ENCODE measurements at places on chromosomes 4 and X. TPM values are rescaled to one million over a fixed set of nuclear protein-coding genes. Genes with fewer than 3 reads are reported as not detected.

Gene PRDM5
- 14.4 TPM for total RNA-seq

Gene FMR1NB
- total RNA-seq: not detected

GRCh38 chr4:186772936-186773487 lies 49.4 kb upstream of the FAT1 start:
- no peak for DNase-seq

DNA sequence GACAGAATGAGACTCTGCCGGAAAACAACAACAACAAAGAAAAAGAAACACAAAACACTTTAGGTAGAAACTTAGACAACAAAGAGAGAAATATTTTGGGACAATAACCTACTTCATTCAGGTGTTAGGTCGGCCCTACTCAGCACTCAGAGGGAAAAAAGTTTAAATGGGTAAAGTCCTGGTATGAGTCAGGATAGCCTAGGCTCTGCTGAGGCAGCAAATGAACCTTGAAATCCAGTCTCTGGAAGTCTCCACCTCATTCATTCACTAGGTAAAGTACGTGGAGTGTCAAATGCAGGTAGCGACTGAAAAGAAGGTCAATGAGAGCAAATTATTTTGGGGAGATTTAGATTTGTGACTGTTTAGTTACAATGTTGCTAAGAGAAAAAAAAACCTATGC lies 127.4 kb downstream of the FHDC1 start:
- DNase-seq: no peak

Gene CPE
- 224 TPM for total RNA-seq

GRCh38 chr4:100707786-100708185 lies 190.0 kb upstream of the EMCN start:
- no peak for DNase-seq

- DNase-seq: no peak
Measured at GRCh38 chrX:56314334-56314733, 82.2 kb downstream of the KLF8 start.

DNA sequence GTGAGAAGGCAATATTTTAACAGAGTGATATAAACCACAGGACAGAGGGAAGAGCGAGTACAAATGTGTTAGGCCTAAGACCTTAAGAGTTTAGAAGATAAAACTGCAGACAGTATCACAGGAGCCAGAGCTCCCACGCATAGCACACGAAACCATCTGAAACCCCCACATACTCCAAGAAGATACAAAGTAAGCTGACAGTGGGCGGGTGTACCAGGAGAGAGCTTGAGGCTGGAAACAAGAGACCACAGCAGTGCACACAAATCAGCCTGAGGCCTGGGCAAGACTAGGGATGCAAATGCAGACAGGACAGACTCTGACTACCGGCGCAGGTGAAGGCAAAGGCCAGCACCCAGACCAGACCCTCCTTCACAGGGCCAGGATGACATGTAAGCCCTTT lies 54.1 kb upstream of the ARHGAP24 start:
- DNase-seq: no peak
